ENCODE measurements at places on chromosomes 3 and 15. TPM values are rescaled to one million over a fixed set of nuclear protein-coding genes. Genes with fewer than 3 reads are reported as not detected.

GRCh38 chr3:99499235-99500158 is 138.9 kb upstream of the COL8A1 start:
- DNase-seq, result no peak
- H3K27ac ChIP-seq, result no peak overlapping the region
- no peaks in the 10 kb centered on the region for H3K4me1 ChIP-seq
- no peaks in the 10 kb centered on the region for H3K27me3 ChIP-seq
- no peak overlapping the region for H3K4me3 ChIP-seq
- H3K36me3 ChIP-seq, result no peaks in the 10 kb centered on the region

DNA sequence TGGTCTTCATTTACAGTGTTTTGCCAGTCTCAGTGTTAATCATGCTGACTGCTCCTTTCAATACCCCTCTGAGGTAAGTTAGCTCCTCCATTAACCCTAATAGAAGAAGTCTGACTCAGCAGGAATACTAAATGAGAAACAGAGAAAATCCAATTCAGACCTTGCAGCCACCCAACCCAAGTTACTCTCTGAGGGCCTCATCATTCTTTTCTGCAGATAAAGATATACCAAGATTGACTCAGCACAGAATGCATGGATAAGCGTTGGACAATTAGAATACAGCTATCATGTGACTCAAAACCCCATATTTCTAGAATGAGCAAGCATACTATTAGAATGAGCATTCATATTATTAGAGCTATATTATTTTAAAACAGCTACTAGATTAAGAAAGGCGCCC is 389.1 kb upstream of the SGO1 start:
- H3K27me3 ChIP-seq, result no peaks in the 10 kb centered on the region
- no peak overlapping the region for H3K4me3 ChIP-seq
- no peaks in the 10 kb centered on the region for H3K4me1 ChIP-seq
- H3K27ac ChIP-seq, result no peak overlapping the region
- H3K36me3 ChIP-seq, result no peaks in the 10 kb centered on the region

EIF4G1 gene
- total RNA-seq, result 290 TPM

ZNF80 gene
- total RNA-seq, result 0.88 TPM

SERPINI2 gene
- not detected for total RNA-seq

CD200 gene
- total RNA-seq, result 1.3 TPM

DNA sequence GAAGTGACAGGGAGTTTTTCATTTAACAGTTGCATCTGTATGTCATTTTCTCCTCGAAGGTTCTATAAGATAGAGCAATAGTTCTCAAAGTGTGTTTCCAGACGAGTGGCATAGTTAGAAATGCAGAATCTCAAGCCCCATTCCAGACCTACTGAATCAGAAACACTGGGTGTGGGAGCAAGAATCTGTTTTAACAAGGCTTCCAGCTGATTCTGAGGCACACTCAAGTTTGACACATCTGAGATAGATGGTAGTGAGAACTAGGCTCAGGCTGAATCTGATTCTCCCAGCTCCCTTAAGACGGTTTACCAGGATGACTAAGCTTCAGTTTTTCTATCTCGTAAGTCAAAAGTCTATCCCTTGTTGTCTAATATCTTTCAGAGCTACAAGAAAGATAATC is 159.8 kb upstream of the NUDT16 start:
- no peaks in the 10 kb centered on the region for H3K4me1 ChIP-seq
- no peak overlapping the region for H3K4me3 ChIP-seq
- no peaks in the 10 kb centered on the region for H3K27me3 ChIP-seq
- DNase-seq, result no peak
- no peak overlapping the region for H3K27ac ChIP-seq

- no peaks in the 10 kb centered on the region for H3K27me3 ChIP-seq
- no peak overlapping the region for H3K4me3 ChIP-seq
- DNase-seq, result no peak
- H3K27ac ChIP-seq, result no peak overlapping the region
- H3K36me3 ChIP-seq, result no peaks in the 10 kb centered on the region
- H3K4me1 ChIP-seq, result no peaks in the 10 kb centered on the region
Measured at GRCh38 chr3:7203969-7204847, 343.3 kb downstream of the GRM7 start.

GRCh38 chr3:25097023-25097422 is 331.0 kb upstream of the RARB start:
- no peak overlapping the region for H3K4me3 ChIP-seq
- no peaks in the 10 kb centered on the region for H3K36me3 ChIP-seq
- H3K27ac ChIP-seq, result no peak overlapping the region
- no peaks in the 10 kb centered on the region for H3K4me1 ChIP-seq
- no peak for DNase-seq

POLQ gene
- 0.36 TPM for total RNA-seq

GRCh38 chr3:83956431-83956830 is 1002.4 kb upstream of the CADM2 start:
- H3K4me3 ChIP-seq, result no peak overlapping the region
- H3K36me3 ChIP-seq, result no peaks in the 10 kb centered on the region
- no peak overlapping the region for H3K27ac ChIP-seq
- no peaks in the 10 kb centered on the region for H3K4me1 ChIP-seq
- no peak for DNase-seq

DNA sequence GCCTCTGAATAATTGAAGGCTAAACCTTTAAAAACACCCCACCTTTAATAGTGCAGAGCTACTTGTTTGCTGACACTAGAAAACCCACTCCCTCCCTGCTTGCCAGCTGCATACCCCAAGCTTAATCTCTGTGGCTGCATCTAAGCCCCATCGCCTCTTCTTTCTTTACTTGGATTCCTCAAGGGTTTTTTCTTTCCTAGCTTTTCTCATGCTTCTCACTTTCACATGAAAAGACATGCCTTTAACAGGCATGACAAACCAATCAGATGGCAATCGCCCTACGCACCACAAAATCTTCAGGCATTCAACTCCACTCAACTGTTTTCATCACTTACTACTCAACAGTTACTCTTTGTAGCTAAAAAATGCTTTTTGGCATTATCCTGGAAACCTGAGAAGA is 77.5 kb downstream of the PLD1 start:
- no peak for DNase-seq
- H3K27me3 ChIP-seq, result no peaks in the 10 kb centered on the region
- H3K4me3 ChIP-seq, result no peak overlapping the region
- H3K36me3 ChIP-seq, result no peaks in the 10 kb centered on the region
- H3K4me1 ChIP-seq, result no peaks in the 10 kb centered on the region

SMCO1 gene
- total RNA-seq, result not detected
